ENCODE measurements at places on chromosomes 7 and 10.

DNA sequence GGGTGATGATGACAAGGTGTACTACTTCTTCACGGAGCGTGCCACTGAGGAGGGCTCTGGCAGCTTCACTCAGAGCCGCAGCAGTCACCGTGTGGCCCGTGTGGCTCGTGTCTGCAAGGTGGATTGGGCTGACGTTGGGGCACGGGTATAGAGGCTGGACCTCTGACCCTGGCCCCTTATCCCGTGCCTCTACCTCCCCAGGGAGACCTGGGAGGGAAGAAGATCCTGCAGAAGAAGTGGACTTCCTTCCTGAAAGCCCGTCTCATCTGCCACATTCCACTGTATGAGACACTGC, 8.4 kb downstream of the MRPL43 start:
- no peak for DNase-seq

- no peak for DNase-seq
Observed at GRCh38 chr10:91603931-91604331, 28.9 kb downstream of the PPP1R3C start.

- DNase-seq, result no peak
Observed at GRCh38 chr10:90111671-90112070, 410.3 kb downstream of the KIF20B start.

DNA sequence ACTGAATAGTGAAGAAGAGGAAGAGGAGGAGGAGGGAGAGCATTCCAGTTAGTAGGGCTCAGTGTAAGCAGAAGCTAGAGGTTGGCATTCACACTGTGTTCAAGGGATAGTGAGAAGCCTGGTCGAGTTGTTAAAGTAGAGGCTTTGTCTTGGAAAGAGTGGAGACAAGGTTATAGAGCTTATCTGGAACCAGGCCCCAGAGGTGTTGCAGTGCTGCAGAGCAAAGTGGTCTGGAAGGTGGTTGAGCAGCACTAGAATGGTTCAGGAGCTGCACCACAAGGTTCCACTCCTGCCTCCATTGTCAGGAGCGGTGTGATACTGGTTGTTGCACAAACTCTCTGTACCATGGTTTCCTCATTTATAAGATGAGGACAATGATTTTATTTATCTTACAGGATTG, 8.8 kb upstream of the PCGF5 start:
- DNase-seq, result no peak

DNA sequence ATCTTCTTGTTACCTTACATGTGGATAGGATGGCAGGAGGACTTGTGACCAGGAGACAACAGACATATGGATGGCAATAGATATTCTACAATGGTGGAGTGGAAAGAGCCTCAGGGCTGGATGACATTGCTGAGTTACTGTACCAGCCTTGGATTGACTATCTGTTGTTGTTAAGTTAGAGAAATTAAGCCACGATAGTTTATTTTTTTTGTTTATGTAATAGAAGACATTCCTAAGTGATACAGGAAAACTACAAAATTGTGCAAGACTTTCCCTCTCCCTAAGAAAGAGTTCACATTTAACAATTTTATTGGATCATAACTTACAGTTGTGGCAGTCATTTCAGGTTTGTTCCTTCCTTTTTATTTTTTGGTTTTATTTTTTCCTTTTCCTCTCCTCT, 230.7 kb upstream of the CACNA2D1 start:
- DNase-seq, result no peak

DNA sequence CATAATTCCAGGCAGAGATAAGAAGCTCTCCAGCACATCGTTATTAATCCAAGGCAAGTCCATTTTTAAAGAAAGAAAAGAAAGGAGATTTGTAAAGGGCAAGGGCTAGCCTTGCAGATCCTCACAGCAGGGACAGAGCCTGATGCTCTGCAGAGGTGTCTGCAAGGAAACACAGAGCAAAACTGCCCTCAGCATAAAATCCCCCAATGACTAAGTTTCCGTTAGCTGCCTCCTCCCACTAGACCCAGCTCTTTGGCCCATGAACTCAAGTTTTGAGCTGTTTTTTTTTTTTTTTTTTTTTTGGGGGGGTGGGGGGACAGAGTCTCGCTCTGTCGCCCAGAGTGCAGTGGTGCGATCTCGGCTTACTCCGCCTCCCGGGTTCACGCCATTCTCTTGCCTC, 300.7 kb downstream of the MTERF1 start:
- DNase-seq, result no peak

DNA sequence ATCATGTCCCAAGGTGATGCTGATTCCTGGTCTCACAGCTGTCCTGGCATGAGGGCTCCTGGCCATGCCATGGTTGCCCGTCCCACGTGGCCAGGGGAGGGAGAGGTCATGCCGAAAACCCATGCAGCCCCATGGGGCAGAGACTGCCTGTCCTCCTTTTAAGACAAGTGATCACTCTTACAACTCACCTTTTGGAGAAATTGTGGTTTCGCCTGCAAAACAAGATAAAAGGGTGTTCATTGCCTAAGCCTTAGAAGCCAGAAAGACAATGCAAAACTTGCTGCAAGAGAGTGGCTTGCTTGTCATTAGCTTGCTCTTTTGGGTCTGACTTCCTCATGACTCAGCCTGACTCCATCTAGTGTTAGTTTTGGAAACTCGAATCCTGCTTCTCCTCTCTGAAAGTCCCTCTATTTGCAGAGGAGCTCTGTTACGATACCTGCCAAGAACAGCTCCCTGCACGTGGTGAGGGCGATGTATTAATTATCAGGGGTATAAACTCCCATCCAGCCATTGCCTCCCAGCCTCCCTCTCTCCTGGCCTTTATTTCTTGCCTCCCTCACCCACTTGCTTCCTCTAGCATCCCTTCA, 26.7 kb downstream of the TMEM273 start:
- no peak for DNase-seq

DNA sequence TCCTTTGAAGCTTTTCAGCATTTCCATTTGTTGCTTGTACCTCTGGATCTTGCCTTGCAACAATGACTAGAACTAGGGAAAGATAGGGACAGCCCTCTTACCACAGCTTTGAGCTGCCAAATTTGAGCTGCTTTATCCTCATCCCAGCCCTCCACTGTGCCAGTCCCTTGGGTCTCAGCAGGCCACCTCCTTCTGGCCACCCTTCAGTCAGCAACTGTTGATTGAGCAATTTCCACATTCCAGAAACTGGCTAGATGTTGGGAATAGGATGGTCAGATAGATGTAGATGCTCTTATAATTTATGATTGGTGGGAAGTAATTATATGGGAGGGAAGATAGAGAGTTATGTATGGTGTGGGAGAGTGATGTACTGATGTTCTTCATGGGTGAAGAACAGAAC, 100.1 kb downstream of the ST7 start:
- no peak for DNase-seq

DNA sequence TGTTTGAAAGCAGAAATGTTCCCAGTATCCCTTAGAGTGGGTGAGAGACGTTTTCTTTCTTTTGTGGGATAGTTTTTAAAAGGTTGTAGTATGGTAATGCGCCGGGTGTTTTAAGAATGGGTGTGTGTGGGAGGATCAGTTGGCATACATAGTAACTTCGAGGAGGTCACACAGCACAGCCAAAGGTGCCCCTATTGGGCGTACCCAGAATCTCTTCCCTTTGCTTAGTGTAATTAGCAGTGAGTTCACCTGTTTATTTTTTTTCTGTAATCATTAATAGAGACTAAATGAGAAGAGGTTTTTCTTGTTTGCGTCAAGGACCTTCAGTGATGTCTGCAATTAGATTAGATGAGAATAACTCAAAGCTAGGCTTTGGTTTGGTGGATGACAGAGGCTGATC, 1.5 kb downstream of the PLEKHA8 start:
- DNase-seq, result no peak

DNA sequence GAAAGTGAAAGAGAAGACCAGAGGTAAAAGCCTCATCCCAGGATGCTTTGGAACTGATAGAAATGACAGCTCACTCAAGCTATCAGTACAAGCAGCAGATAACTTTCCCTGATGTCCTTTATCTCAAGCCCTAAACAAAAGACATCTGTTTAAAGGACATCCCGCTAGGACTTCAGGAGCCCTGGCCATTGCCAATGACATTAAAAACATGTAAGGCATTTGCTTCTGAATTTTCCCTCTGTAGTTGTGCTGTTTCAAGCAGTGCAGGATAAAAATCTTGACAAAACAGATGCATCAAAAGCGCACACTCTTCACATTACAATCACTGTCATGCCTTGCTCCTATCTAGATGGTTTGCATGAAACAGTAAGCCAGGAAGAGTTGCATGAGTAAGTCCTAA, 159.8 kb downstream of the AOAH start:
- DNase-seq, result no peak

DNA sequence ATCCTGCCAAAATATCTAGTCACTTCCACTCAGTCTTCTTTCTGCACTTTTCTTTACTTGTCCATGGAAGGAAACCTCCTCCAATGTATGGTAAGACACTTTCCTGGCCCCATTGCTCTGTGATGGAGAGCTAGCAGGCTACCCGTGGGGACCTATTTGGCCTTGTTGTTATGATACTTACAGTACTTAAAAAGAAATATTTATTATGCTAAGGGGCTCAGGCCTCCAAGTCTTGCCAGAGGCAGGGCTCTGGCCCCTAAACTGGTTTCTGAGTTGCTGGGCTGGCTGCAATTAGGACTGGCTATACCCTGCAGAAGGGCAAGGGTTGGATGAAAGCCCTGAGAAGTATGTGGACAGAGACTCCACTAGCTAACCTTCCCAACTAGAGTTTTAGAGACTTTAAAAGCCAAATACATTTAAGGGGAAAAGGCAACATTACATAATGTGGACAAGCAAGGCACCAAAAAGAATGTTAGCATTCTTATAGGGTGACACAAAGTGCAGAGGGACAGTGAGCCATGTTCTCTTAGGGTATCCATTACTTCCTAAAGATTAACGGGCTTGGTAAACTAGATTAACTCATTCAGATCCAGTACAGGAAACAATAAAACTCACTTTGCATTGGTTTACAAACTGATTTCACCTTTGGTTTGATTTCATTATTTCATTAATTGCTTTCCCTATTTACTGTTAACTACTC, 84.9 kb upstream of the INHBA start:
- DNase-seq, result no peak

- no peak for DNase-seq
Observed at GRCh38 chr7:44381494-44382220, 56.3 kb upstream of the CAMK2B start.

GRCh38 chr7:110718503-110719205, 372.3 kb upstream of the LRRN3 start:
- no peak for DNase-seq

DNA sequence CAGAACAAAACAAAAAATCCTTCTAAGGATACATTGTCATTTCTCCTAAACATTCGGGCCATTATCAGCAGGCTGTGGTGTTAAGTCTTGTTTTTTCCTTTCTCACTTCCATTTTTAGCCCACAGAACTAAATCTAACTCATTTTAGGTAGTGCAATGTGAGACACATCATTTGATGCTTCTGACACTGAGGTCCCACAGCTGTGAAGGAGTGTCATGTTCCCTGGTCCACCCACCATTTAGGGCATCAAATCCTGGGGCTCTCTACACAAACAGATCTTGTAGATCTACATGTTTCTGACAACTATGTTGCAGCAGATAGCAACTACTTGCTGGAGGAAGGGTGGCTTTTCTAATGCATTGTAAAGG, 232.5 kb upstream of the IGFBP3 start:
- DNase-seq, result no peak

DNA sequence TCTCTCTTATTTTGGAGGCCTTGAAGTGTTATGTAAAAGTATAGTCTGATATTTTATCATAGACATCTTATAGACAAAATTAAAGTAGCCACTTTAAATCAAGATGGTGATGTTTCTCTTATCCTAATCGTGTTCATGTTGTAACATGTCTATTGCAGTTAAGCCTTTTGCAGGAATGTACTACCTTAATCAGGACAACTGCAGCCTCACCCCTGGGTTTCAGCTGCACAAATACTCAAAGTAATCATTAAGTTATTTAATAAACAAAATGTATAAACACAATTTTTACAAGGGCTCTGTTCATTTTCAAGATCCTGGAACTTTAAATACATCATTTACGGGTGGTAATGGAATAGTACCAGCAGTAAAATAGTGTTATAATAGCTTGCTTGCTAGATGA, 14.4 kb upstream of the KIF5B start:
- DNase-seq, result no peak

Measured in stimulated activated CD4-positive, alpha-beta T cell treated with anti-CD3 and anti-CD28 coated beads, Interleukin-12 subunit alpha, Interleukin-12 subunit beta, amount 100 ng/mL, for 4 hours (primary cell).